Fibroblast of skin of scalp (primary cell): ENCODE measurements at places on chromosomes 5 and 9.

DNA sequence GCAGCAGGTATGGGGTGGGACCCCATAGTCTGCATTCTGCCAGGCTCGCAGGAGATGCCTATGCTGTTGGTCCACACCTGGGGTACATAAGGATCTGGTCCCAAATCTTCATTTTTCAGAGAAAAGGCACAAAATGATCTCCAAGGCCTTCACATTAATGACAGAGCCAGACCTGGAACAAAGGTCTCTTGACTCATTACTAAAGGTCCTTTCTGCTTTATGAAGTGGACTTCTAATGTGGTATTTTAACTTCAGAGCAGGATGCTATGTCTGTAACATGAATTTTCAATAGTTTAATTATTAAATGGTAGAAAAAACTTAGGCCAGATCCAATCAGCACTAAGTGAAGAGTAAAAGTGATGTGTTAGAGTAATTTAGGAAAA is 38.0 kb downstream of the DMGDH start:
- no peak for DNase-seq

DNA sequence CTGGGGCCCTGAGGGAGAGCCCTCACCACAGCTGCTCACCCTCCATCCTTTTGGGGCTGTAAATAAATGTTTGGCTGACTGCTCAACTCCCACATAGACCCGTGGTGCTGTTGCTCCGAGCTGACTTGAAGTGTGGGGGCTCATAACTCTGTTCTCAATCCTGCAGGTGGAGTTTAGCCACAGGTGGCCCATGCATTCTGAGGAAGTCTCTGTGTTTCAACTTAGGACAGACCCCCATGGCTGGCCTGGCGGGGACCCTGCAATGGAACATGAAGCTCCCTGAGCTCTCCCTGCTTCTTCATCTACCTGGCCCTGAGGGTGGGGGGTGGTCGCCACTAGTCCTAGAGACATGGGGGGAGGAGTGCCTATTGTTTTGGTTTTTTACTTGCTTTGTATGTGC is 19.7 kb downstream of the NDUFS6 start:
- DNase-seq: no peak

DNA sequence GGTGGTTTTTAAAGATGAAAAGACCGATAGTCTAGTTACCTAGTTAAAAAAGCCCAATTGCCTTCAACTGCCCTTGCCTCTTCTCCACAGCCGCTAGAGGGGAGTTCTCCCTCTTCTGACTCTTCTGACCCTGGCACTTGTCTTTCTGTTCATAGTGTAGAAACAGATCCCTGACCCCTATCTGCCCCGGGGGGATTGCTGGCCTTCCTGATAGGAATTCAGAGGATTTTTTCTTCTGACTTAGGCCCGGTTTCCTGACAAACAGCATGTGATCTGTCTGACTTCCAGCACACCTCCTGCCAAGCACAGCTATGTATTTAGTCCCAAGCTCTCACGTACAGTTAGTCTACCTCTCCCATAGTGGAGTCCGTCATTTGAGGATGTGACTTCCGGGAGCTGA is 5.0 kb upstream of the TMEM268 start:
- DNase-seq: no peak

DNA sequence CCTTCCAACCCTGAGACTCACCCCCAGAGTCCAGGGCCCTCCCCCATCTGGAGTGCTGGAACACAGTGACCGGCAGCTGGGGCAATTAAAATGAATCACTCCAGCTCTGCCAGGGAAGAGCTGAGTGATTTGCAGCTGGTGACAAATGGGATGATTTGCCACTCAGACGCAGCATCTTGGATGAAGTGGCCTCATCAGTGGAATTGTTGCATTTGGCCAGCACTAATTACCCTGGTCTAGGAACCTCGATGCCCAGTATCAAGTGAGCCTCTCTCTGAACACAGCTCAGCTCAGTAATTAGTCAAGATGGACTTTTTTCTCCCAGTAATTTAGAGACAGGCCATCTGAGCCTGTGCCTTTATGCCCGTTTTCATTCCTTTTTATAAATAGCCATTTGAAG is 259.5 kb downstream of the GRIA1 start:
- DNase-seq: no peak

GRCh38 chr5:169701910-169702451 is 64.9 kb downstream of the DOCK2 start:
- DNase-seq: peak; percentile 65

DNA sequence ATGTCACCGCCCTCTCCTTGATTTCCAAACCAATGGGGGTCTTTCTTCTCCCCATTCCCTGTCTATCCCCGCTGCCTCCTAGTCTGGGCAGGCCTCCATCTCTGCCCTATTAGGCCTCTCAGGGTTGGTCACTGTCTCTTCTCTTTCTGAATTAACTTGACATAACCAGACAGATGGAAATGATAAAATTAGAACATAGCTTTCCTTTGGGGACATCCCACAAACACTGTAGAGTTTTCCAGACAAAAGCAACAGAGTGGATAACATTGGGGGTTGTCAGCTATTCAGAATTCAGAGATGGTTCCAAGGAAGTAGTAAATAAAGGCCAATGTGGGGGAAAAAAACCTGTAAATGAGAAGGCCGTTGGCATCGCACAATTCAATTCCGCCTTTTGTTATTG is 24.7 kb downstream of the LHX6 start:
- no peak for DNase-seq

DNA sequence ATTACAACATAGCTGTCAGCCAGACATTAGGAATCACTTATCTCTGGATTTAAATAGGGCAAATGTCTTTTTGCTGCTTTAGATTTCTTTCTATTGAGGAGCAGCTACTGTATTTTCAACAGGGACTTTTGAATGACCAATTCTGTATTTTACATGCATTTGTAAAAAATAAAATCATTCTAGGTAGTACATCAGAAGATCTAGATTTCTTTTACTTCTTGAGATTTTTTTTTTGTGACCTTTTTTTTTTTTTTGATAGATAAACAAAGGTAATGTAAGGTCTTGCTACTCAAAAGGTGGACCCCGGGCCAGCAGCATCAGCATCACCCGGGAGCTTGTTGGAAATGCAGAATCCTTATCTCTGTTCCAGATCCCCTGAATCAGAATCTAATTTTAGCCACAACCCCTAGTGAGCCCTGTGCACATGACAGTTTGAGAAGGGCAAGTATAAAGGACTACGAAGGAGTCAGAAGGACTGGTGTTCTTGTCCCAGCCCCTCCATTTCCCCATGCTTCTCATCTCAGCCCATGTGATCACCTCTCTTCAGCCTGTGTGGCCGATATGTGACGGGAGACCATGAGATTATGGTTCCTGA is 37.7 kb upstream of the CKMT2 start:
- no peak for DNase-seq

- no peak for DNase-seq
Measured at GRCh38 chr9:135252980-135253304, 165.5 kb downstream of the OLFM1 start.

GRCh38 chr5:23825196-23825595 is 317.8 kb downstream of the PRDM9 start:
- no peak for DNase-seq
